ENCODE measurements at places on chromosomes 16 and 17.

GRCh38 chr17:1639549-1640180, 5.9 kb downstream of the SCARF1 start:
- DNase-seq, result no peak

DNA sequence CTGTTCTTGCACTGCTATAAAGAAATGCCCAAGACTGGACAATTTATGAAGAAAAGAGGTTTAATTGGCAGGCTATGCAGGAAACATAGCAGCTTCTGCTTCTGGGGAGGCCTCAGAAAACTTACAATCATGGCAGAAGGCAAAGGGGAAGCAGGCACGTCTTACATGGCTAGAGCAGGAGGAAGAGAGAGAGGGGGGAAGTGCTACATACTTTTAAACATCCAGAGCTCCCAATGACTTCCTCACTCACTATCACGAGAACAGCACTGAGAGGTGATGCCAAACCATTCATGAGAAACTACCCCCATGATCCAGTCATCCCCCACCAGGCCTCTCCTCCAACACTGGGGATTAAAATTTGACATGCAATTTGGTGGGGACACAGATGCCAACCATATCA, 13.3 kb downstream of the WFIKKN2 start:
- no peak for DNase-seq

GRCh38 chr16:71919035-71919434, 23.7 kb downstream of the IST1 start:
- no peak for DNase-seq

- DNase-seq, result no peak
Measured at GRCh38 chr17:38685491-38685890, 10.7 kb upstream of the EPOP start.

- DNase-seq, result no peak
Measured at GRCh38 chr17:16937431-16937830, 34.5 kb downstream of the TNFRSF13B start.
